WERI-Rb-1 (cell line): ENCODE measurements at places on chromosomes 3 and 15.
A peak's percentile ranks its signal among the peaks of the same experiment; 100 is the strongest.

- DNase-seq: no peak
These were observed 227.2 kb upstream of the GPR149 start for GRCh38 chr3:154657218-154657617.

- no peak for DNase-seq
These were observed 852 bp downstream of the STAB1 start for GRCh38 chr3:52495777-52496602.

GRCh38 chr3:184765730-184766074, 46.3 kb upstream of the VPS8 start:
- no peak for DNase-seq

- no peak for DNase-seq
These were observed 71.9 kb upstream of the FBN1 start for GRCh38 chr15:48717458-48717857.

- DNase-seq: no peak
These were observed 1102.7 kb downstream of the ROBO1 start for GRCh38 chr3:78665101-78665500.

- DNase-seq: no peak
These were observed 83.3 kb upstream of the KCNH8 start for GRCh38 chr3:19065027-19065426.

- DNase-seq: no peak
These were observed 119.8 kb upstream of the SLCO3A1 start for GRCh38 chr15:91733661-91734060.

DNA sequence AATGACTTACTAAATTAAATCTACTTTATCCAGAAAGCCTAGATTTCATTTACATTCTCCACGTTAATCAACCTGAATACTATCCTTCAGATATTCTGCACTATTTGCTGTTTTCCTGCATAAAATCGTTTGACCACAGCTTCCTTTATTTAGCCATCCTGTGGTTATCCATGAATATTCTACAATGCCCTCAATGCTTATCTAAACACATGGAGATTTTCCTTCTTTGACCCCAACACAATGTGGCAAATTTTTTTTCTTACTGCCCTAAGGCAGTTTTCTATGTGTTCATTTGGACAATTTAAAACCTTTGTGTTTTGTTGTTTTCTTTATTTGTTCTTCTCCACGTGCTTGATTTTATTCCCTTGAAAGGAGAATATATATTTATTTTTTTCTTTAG, 495.5 kb upstream of the ROBO1 start:
- DNase-seq: no peak

DNA sequence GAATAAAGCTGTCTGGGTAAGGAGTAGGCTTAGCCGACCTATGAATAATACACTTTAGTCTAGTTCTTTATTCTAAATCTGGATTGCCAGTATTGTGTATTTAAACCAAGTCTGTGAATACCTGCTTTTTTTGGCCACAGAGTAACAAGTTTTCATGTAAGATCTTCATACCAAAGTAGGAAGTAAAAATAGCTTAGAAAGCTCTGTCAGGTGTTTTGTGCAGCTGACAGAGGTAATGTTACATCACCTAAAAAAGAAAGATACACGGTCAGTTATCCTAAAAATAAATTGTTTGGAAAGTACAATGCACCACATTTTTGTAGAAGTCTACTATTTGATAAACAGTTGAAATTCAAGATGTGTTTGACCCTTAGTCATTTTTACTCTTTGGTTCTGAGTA, 16.5 kb downstream of the CALML4 start:
- DNase-seq: no peak

GRCh38 chr3:175383813-175384212, 524.7 kb downstream of the NAALADL2 start:
- no peak for DNase-seq

- DNase-seq: no peak
These were observed 46.0 kb upstream of the PLXNA1 start for GRCh38 chr3:126936853-126937425.

DNA sequence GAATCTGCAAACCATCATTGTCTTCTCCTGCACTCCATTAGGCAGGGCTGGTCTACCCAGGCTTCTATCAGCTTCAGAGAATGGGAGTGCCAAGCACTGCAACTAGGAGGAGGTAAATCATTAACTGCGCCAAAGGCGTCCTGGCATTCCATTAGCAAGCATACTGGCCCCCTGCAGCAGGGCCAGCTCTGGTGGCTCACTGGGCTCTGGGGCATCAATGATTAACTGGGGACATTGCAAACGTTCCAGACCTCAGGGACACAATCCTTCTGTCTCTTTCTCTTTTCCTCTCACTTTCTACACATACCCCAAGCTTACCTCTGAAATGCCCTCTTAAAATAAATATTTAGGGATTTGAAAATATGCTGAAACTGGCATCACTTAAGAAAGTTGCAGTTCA, 129.0 kb downstream of the MYLK start:
- no peak for DNase-seq

DNA sequence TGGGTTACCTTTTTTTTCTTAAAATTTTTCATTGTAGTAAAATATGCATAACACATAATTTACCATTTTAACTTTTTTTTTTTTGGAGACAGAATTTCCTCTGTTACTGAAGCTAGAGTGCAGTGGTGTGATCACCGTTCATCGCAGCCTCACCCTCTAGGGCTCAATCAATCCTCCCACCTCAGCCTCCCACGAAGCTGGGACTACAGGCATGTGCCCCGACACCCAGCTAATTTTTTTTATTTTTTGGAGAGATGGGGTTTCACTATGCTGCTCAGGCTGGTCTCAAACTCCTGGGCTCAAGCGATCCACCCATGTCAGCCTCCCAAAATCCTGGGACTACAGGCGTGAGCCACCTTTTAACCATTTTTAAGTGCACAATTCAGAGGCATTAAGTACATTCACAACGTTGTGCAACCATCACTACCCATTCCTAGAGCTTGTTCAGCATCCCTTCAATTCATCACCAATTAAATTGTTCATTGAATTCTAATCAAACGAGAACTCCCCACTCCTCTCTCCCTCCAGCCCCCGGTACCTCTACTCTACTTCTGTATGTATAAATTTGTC, 44.6 kb downstream of the BHLHE40 start:
- DNase-seq: no peak

DNA sequence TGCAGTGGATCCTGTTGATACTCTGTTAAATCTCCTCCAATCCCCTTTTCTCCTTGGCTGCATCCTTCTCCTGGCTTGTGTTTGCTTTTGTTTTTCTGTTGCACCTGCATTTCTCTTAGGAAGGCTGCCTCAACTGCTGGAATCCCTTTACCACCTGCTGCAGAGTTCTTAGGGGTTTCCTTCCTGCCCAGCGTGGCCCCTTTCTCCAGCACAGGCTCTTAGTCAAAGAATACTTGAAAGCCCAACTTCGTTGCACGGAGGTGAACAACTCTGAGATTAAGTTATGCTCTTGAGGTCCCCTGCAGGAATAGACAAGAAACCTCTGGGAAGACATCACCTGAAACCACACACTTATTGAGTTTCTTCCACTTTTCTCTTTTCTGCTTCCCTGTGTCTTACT, 121.6 kb upstream of the GRM7 start:
- DNase-seq: no peak

- DNase-seq: no peak
These were observed 20.1 kb downstream of the CACNA2D2 start for GRCh38 chr3:50483374-50483773.

- peak; percentile 87 for DNase-seq
These were observed 18.8 kb downstream of the NBEAL2 start for GRCh38 chr3:46998121-46998851.

- DNase-seq: no peak
These were observed 12.9 kb downstream of the SLC25A20 start for GRCh38 chr3:48885753-48886152.

- DNase-seq: no peak
These were observed 45.4 kb downstream of the TMCO5A start for GRCh38 chr15:37979671-37980409.

- DNase-seq: no peak
These were observed 6.1 kb upstream of the LEKR1 start for GRCh38 chr3:156819842-156820691.

DNA sequence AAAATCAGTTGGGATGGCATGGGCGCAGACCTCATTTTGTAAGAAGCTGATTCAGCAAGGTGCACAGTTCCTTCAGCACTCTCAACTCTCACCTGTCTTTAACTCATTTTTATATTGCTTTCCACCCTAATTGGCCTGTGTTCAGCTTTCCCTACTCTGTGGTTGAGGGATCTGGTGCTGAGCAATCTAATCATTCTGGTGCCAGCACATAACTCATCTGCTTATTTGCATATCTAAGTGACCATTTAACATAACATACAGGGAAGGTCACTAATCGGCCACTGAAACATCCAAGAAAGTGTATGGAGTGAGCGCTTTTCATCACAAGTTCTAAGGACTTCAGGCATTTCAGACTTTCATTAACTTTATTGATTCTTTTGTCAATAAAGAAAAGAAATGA, 303.4 kb upstream of the ROPN1 start:
- no peak for DNase-seq

GRCh38 chr3:178203165-178203564, 333.1 kb upstream of the KCNMB2 start:
- no peak for DNase-seq

DNA sequence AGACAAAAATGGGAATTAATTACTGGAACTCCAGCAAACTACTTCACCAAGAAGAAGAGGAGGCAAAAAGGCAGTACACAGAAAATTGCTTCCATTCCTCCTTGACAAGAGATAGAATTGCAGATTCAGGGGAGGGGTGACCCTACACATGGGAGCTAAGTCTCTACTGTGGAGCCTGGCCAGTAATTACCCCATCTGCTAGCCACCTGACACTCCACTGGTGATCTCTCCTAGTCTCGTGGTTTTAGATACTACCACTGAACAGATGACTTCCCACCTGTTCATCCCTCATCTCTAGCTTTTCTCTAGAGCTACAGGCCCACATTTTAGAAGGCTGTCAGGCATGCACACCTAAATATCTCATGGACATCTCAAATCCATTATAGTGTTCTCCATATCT, 224.3 kb upstream of the NR2F2 start:
- DNase-seq: no peak

GRCh38 chr3:69338911-69339310, 47.0 kb downstream of the FRMD4B start:
- no peak for DNase-seq

DNA sequence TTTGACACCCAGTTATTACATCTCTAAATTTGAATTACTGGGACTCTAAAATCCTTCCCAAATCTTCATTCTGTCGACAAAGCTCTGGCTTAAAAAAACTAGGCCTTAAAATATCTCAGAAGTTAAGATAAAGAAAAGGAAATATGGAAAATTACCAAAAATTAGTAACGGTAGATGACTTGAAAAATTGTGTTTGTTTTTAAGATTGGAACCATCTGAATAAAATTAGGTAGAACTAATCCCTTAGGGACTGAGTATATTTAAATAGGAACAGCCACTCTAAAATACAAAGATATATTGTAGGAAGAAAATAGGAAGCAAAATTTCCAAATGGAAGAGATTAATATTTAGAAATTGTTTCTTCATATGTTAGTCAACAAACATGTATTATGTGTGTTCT, 45.1 kb upstream of the CHMP2B start:
- DNase-seq: no peak

DNA sequence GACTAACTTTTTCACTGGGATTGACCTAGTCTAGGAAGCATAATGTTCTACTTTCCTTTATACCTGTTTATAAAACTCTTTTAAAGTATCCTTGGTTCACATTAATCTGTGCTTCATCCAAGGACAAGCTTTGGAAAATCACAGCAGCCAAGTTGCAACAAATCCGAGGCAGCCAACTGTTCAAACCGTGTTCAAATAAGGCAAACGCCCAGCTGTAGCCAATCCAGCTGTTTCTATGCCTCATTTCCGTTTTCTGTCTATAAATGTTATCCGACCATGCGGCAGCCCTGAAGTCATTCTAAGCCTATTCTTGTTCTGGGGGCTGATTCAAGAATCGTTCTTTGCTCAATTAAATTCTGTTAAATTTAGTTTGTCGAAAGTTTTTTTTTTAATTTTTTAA, 78.3 kb downstream of the FMN1 start:
- DNase-seq: no peak

- DNase-seq: no peak
These were observed 46.5 kb upstream of the CLDN18 start for GRCh38 chr3:137963463-137963862.

GRCh38 chr3:184459355-184459754, 79.5 kb downstream of the CHRD start:
- DNase-seq: no peak

GRCh38 chr3:174325834-174326700, 533.1 kb upstream of the NAALADL2 start:
- DNase-seq: no peak

DNA sequence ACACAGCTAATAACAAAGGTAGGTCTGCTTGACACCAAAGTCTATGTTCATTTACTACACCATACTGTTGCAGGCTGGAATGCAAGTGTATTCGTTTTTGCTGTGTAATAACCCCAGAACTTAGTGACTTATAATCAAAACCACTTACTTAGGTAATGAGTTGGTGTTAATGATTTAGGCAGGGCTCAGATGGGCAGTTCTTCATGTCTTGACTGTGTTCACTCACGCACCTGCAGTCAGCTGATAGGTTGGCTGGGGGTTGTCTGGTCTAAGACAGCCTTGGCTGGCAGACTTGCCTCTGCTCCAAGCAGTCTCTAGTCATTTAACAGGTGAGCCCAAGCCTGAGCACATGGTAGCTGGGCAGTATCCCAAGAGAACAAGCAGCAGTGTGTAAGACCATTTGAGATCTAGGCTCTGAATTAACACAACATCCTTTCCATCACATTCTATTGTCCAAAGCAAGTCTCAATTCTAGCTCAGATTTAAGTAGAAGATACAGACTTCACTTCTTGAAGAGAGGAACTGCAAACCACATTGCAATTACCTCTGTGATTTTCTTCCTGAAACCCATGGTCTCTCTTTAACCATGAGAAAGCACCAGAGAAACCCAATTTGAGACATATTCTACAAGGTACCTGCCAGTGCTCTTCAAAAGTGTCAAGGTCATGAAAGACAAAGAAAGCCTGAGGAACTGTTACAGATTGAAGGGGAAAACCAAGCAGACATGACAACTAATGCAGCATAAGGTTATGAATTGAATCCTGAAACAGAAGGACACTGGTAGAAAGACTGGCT, 13.3 kb upstream of the DCLK3 start:
- DNase-seq: no peak

DNA sequence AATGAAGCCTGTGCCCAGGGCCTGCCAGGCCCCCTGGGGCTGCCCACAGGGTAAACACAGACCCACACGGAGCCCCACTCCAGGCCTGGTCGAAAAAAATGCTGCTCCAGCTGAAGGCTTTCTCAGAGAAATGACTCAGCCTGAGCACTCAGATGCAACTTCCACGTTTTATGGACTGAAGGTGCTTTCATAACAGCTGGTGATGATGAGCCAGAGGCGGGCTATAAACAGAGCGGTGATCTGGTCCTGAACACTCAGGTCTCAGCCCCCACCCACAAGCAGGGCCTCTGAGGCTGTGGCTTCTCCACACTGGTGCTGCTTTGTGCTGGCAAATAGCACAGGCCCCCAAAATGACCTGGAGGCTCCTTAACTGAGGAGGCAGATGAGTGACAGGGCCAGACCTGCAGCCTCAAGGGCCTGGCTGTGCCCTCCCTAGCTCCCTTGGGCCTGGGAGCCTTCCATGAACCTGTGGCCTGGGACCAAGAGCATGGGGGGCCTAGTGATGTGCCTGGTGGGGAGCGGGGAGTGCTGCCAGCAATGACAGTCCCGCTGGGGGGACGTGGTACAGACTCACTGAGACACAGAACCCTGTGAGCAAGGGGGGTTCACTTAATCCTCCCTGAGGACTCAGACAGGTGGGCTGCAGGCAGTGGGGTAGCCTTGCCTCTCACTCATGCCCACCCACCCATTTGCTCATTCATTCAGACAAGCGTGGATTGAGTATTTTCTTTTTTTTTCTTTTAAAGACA, 23.0 kb upstream of the FURIN start:
- no peak for DNase-seq

- peak; percentile 65 for DNase-seq
These were observed 2.3 kb upstream of the VPS18 start for GRCh38 chr15:40891810-40892446.
